ENCODE measurements at places on chromosomes 6 and 20.

GRCh38 chr6:14858808-14859207, 387.1 kb upstream of the JARID2 start:
- DNase-seq: no peak

DNA sequence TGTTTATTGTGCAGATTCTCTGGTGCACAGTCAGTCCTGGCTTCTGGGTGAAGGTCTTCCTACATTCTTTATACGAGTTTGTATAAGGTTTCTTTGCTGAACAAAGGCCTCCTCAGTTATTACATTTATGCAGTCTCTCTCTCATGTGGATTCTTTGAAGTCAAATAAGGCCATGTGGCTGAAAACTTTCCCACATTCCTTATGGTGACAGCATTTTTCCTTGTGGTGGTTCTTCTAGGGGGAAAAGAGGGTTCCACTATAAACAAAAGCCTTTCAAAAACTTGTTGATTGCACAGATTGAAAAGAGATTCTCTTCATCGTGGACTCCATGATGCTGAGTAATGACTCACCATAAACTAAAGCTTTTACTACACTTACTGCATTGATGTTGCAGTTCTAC, 19.2 kb downstream of the ZSCAN12 start:
- no peak for DNase-seq

- DNase-seq: no peak
Observed at GRCh38 chr6:45942953-45943352, 72.7 kb downstream of the CLIC5 start.

DNA sequence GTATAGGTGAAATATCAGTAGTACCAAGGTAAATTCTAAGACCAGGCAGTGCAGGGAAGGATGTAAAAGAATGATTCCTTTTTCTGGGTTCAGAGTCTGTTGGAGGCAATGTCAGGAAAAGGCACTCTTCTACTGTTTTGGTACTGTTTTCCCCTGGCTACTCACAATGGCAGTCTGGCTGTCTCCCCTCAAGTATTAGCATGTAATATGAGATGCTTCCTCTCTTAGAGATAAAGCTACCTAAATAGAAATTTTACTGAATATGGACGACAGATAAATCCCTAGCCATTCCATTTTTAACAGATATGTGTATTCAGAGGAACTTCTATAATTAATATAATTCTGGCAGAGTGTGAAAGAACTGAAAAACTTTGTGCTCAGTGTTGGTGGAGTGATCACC, 3.5 kb downstream of the RNF8 start:
- DNase-seq: no peak
